ENCODE measurements at places on chromosomes 4 and X.

- no peak for DNase-seq
Observed at GRCh38 chr4:180990931-180991330, 1252.3 kb upstream of the TENM3 start.

DNA sequence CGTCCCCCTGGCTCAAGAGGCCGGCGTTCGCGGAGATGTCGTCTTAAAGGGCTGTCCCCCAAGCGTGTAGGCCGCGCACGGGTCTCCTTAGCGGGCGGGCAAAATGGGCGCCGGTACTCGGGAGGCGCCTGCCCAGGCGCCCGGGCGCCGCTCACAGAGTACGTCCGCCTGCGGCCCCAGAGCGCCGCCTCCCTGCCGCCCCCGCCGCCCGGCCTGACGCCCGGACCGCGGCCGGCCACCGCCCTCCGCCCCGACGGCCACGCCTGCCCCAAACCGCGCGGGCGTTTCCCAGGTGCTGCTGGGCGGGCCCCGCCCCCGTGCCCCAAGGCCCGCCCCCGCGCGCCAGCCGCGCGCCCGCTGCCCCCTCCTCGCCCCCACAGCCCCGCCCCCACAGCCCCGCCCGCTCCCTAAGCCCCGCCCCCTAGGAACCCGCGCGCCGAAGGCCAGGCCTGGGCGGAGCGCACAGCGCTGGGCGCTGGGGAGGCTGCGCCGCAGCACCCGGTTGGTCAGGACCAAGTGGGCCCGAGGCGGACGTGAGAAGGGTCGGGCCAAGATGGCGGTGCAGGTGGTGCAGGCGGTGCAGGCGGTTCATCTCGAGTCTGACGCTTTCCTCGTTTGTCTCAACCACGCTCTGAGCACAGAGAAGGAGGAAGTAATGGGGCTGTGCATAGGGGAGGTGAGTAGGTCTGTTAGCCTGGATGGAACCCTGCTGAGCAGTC is at the start of the genes BRCC3, CMC4 and MTCP1:
Gene BRCC3 (plus strand): TSS at position 534 of the 719 bp plus-strand sequence. CDS start 20 bp downstream, at position 554.
Gene CMC4 (minus strand): TSS at position 162 of the 719 bp plus-strand sequence. CDS start 7,113 bp downstream, outside the sequence.
Gene MTCP1 (minus strand): TSS at position 162 of the 719 bp plus-strand sequence. CDS start 5,126 bp downstream, outside the sequence.
- peak; percentile 68 for DNase-seq

GRCh38 chr4:69490271-69490670 is 5.4 kb downstream of the UGT2B4 start:
- DNase-seq: no peak

- DNase-seq: no peak
Observed at GRCh38 chr4:18999595-18999994, 978.0 kb upstream of the LCORL start.

DNA sequence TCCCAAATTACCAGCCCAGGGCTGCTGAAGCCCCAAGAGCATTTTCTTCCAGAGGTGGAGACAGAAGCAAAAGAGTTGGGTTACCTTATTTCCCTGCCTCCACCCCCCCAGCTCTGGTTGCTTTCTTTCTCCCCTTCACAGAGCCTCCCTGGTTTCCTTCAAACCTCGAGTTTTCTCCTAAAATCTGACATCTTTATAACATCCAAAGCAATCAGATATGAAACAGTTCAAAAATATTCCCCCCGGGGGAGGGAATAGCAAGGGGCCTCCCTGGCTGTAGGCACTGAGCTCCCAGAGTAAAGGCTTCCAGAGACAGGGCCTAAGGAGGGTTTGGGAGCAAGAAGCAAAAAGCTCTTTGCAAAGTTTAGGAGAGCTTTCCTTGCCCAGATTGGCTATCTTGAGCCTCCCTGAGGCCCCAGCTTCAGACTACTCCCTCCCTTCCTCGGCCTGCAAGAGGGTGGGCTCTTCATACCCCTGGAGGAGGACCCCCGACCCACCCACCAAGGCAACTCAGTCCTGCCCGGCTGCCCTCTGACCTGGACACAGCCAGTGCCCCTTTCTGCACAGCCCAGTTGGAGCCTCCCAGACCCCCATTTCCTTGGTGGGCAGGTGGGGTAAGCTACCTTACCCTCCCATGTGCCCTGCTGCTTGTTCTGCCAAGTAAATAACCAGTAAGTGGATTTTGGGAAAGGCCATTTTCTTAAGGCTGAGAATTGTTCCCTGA is 7.6 kb downstream of the MAMLD1 start:
- DNase-seq: no peak

GRCh38 chr4:155946486-155946885 is 7.2 kb downstream of the CTSO start:
- DNase-seq: no peak

DNA sequence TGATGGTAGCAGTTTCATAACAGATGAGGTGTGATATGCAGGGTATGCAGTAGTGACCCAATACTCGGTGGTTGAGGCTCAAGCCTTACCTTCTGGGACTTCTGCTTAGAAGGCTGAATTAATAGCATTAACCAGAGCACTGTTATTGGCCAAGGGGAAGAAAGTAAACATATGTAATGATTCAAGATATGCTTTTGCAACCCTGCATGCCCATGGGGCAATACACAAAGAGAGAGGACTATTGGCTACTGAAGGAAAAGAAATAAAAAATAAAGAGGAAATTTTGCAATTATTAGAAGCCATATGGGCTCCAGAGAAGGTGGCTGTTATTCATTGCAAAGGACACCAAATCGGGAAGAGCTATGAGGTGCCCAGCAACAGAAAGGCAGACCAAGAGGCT is 8.7 kb downstream of the GAGE10 start:
- DNase-seq: peak; percentile 64

DNA sequence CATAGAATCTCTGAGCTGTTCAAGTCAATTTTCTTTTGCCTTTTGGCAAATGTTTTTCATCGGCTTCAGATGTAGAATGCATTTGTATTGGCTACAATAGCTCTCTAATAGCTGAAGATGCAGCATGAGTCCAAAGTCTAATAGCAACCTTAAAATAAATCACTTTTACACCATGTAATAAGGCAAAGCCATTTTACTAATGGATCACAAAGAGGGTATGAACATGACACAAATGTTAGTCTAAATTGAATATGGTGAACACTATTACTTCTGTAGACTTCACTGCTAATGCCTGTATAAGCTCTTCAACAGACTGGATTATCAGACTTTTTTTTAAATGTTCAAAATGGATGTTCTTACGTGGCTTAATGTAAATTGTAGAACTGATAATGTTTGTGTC is 645.3 kb downstream of the TLL1 start:
- DNase-seq: no peak

GRCh38 chr4:134560728-134561127 is 359.1 kb upstream of the PABPC4L start:
- DNase-seq: no peak

- no peak for DNase-seq
Observed at GRCh38 chr4:53151489-53151788, 214.4 kb downstream of the SCFD2 start.
